Pulmonary artery endothelial cell (primary cell): ENCODE measurements at places on chromosomes 6 and 20. TPM values are rescaled to one million over a fixed set of nuclear protein-coding genes. Genes with fewer than 3 reads are reported as not detected.
A peak's percentile ranks its signal among the peaks of the same experiment; 100 is the strongest.

GRCh38 chr6:165986914-165987482 is 180.7 kb downstream of the TBXT start:
- DNase-seq = no peak

Gene TGM2
- total RNA-seq = 390 and 674 TPM in 2 replicates

- DNase-seq = no peak
Measured at GRCh38 chr6:77463308-77463860, at the start of gene HTR1B. HTR1B (minus strand) TSS chr6:77463491; CDS start chr6:77463403, 88 bp downstream.

GRCh38 chr6:75349262-75349984 is 64.8 kb upstream of the TMEM30A start:
- DNase-seq = peak; percentile 33

Gene TNFRSF21
- total RNA-seq = 13.4 and 24.0 TPM in 2 replicates

Gene DSE
- 64.2 and 66.1 TPM in 2 replicates for total RNA-seq

DNA sequence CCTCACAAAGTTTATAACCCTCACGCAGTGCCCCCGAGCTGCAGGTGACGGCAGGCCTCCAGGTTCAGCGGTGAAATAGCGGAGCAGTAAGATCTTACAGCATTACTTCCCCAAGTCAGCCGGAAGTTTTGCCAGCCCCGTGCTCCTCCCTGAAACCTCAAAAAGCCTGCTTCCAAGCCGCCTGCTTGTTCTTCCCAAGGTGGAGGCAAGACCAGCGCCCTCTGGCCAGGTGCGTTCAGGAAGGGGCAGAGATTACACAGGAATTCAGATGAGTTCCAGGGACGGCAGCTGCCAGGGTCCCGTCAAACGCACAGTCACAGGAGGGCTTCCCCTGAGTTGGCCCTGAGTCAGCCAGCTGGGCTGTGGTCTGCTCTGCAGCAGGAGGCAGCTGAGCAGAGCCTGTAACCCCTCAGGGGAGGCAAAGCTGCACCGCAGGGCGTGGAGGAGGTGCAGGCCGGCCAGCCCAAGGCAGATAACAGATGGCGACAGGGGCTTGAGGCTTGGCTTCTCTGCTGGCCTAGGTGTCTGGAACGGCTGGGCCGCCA is 124.1 kb upstream of the RPS6KA2 start:
- no peak for DNase-seq

Gene RNF182
- total RNA-seq = 0.20 and 0.25 TPM in 2 replicates

DNA sequence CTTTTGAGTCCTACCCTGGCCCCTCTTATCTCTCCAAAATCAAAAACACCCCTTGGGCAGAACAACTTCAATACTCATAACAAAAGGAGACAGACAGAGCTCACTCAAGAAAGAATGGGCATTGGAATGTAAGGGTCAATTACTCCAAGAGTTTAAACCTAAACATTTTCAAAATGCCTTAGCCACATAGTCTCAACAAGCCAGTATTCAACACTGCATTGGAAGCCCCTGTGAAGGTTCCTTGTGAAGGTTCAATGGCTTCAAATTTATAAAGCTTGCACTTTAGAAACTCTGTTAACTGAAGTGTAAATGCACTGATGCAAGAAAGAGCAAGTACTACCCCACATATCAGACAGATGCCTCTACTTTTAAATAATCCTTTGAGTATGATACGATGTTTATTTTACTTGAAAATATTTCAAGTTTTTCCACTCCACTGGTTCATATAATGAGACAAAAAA is 139.1 kb upstream of the LAMP5 start:
- no peak for DNase-seq

GRCh38 chr6:24524805-24525204 is 30.0 kb downstream of the ALDH5A1 start:
- DNase-seq = no peak

DNA sequence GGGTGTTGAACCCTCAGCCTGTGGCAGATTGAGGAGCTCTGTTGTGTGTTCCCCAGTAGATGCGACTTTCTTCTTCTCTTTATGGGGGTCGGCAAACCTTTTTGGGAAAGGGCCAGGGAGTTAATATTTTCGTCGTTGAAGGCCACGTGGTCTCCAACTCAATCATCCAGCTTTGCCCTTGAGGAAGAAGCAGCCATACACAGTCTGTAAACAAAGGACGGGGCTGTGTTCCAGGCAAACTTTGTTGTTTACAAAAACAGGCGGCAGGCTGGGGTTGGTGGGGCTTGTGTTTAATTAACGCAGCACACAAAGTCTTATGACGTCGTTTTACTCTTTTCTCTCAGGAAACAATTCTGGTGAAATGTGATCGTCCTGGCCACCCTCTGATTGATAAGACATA is 20.2 kb downstream of the KIF25 start:
- DNase-seq = no peak

Gene BFSP1
- total RNA-seq = 2.4 and 2.9 TPM in 2 replicates

Gene FAM83C
- total RNA-seq = not detected in 2 replicates

- DNase-seq = no peak
Measured at GRCh38 chr6:142914937-142915697, 29.9 kb downstream of the HIVEP2 start.

- no peak for DNase-seq
Measured at GRCh38 chr6:7574500-7574899, 15.5 kb upstream of the SNRNP48 start.

GRCh38 chr20:31608251-31608945 is 3.3 kb downstream of the ID1 start:
- DNase-seq = no peak

- DNase-seq = no peak
Measured at GRCh38 chr6:20402342-20403069, 827 bp downstream of the E2F3 start.

GRCh38 chr6:41247882-41248705 is 19.9 kb downstream of the TREML4 start:
- DNase-seq = no peak

GRCh38 chr6:69343851-69344250 is 453.0 kb downstream of the LMBRD1 start:
- no peak for DNase-seq

Gene IL17F
- total RNA-seq = not detected in 2 replicates

Gene NKX2-2
- not detected in 2 replicates for total RNA-seq

GRCh38 chr6:71386215-71386614 is 97.6 kb downstream of the OGFRL1 start:
- no peak for DNase-seq

DNA sequence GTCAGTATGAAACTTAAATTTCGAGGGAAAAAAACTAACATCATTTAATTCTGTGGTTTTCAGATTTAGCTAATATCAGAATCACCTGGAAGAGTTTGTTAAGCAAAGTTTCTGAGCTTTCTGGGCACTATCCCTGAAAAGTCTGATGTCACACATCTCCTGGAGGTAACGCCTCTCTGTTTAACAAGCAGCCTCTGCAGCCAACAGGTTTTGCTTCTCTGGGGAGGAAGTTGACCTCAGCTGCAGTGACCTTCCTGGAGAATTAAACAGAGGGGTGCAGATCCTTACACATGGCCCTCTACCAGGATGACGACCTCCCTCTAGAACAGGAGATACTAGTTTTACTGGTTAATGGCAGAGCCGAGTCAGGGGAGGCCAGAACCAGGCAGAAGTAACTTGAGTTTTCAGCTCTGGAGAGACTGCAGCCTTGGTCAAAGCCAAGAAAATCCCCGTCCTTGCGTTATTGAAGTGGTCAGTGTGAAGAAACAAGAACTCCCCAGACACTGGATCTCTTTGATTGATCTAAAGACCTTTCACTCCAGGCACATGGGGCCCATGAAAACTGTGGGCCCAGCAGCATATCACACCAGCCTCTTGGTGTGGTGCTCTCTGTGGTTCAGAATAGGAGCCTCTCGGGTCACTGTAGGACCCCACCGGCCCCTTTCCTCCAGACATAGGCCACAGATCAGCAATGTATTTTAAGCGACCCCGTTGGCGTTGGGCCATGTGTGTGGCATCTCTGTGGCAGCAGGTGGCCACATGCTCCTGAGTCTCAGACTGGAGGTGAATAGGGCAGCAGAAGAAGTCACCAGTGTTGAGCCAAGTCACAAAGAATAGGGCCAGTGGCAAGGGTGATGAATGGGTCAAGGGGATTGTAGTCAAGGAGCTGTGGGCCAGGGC is 33.4 kb upstream of the CCR6 start:
- no peak for DNase-seq

Gene PRRT1
- total RNA-seq = 0.07 TPM in 1 of 2 replicates, not detected in the other

Gene PXT1
- total RNA-seq = 0.07 TPM in 2 replicates

Gene CDSN
- not detected in 2 replicates for total RNA-seq

GRCh38 chr6:80321011-80321410 is 214.5 kb downstream of the BCKDHB start:
- no peak for DNase-seq

DNA sequence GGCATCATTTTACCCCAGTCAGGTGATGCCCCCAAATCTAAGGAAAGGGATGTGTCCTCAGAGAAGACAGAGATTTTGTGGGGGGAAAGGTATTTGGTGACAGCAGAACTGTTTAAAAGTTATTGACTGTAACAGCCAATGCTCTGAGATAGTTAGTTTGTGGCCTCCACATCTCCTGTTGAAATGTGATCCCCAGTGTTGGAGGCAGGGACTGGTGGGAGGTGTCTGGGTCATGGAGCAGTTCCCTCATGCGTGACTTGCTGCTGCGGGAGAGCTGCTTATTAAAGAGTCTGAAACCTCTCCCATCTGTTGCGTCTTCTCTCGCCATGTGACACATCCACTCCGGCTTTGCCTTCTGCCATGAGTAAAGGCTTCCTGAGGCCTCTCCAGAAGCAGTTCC is 282.8 kb upstream of the FOXQ1 start:
- no peak for DNase-seq

DNA sequence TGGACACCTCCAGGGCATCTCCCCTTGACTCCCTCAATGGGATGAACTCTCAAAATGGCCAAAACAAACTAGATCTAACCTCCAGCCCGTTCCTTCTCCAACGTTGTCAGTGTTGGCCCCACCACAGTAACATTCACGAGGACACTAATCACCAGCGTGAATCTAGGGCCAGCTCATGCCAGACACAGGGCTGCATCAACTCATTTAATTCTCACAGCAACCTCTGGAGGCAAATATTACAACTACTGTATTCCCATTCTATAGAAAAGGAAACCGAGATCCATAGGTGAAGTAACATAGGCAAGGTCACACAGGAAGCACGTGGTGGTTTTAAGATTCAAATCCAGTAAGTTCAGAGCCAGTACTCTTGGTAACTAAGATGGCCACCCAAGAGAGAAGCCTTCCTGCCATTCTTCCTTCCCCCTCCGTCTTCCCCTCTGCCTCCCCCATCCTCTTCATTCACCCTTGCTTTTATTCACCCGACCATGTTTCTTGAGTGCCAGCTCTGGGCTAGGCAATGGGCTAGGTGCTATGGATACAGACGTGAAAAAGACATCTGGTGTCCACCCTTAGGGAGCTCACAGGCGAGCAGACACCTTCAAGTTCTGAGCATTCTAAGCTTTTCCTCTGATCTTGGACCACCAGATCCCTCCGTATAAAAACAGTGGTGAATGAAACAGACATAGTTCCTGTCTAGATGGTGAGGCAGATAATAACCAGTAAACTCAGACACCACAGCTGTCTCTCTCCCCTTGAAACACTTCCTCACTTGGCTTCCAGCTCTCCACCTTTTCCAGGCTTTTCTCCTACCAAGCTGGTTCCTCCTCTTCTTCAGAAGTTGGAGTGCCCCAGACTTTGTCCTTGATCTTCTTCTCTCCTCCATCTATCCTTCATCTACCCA is 9.6 kb downstream of the CCM2L start:
- DNase-seq = no peak

- peak; percentile 4 for DNase-seq
Measured at GRCh38 chr20:37729909-37730308, 36.1 kb downstream of the CTNNBL1 start.

DNA sequence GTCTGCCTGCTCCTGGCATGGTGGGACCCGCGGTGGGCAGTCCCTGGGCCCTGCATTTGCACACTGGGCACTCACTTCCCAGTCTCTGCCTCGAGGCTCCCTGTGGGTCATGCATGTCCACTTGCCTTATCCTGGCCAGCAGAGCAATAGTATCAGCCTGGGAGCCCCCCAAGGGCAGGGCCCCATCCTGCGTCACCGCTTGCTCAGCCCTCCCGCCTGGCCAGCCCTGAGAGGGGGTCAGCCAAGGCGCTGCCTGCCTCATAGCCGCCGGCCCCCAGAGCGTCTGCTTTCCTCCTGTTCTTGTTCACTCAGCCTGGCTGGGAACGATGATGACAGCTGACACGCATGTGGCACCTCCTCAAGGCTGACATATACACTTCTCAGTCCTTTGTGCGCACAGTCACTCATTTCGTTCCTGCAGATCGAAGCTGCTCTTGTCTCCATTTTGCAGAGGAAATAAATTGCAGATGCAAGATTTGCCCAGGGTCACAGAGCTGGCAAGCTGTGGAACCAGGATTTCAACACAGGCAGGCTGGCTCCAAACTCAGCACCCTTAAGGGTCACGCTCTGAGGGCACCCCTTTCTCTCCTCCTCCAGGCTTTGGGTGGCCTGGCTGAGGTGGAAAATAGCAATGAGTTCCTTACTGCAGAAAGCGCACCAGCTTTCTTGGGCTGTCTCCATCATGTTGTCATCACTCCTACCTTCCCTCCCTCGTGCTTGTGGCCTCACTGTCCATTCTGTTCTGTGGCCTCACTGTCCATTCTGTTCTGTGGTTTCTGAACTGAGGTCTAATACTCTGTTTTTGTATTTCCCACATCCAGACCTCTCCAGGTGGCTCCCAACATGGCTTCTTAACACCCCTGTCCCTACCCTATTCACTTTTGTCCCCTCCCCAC is 17.2 kb downstream of the KCNK17 start:
- DNase-seq = no peak

DNA sequence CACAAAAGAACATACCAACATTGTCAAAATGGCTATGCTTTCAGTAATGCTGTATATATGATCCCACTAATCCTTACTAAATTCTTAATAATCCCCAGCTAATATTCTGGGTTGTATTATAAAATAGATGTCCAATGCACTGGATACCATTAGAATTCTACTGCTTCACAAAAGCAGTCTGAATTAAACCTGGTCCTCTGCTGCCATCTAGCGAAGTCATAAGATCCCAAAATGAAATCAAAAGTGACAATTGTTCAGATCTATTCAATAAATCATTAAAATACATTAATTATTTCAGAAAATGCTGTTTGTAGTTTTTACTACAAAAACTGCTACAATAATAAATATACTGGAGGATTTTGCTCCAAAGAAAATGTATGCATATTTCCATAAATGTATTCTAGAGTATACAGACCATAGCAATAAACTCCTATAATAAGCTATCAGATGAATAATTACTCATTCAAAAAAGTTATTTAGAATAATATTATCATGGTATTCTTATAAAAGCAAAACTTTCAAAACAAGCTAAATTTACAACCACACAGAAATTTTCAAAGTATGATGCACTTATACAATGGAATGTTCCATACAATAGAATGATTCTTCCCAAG is 92.6 kb downstream of the RNGTT start:
- DNase-seq = peak; percentile 20

DNA sequence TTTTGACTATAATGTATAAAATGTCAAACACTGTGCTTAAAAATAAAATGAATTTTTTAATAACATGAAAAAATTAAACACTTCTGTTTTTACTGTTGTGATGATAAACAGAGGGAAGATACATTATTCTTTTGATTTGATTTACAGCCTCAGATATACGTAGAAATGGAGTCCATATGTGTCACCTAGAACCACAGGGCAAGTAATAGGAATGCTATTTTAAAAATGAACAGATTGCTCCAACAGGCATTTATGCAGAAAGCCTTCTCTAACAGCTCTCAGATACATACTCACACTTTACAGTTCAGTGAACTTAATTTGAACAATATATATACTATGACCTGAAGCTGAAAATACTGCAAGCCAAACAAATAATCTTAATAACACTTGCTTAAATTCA is 1551.0 kb downstream of the GRIK2 start:
- no peak for DNase-seq
